ENCODE measurements at places on chromosomes 2 and 18.
A peak's percentile ranks its signal among the peaks of the same experiment; 100 is the strongest.

DNA sequence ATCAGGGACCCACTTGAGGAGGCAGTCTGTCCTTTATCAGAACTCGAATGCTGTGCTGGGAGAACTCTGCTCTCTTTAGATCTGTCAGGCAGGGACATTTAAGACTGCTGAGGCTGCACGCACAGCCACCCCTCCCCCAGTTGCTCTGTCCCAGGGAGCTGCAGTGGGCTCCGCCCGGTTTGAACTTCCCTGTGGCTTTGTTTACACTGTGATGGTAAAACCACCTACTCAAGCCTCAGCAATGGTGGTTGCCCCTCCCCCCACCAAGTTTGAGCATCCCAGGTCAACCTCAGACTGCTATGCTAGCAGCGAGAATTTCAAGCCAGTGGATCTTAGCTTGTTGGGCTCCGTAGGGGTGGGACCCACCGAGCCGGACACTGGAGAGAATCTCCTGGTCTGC, 11.8 kb upstream of the LHCGR start:
- no peak for DNase-seq

DNA sequence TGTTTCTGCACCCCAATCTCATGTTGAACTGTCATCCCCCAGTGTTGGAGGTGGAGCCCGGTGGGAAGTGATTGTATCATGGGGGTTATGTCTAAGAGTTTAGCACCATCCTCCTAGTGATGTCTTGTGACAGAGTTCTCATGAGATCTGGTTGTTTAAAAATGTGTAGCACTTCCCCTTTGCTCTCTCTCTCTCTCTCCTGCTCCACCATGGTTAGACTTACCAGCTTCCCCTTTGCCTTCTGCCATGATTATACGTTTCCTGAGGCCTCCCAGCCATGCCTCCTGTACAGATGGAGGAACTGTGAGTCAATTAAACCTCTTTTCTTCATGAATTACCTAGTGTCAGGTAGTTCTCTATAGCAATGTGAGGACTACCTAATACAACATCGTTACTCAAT, 396.9 kb upstream of the LRATD1 start:
- DNase-seq = no peak

GRCh38 chr2:214310319-214310718, 100.5 kb upstream of the VWC2L start:
- no peak for DNase-seq

DNA sequence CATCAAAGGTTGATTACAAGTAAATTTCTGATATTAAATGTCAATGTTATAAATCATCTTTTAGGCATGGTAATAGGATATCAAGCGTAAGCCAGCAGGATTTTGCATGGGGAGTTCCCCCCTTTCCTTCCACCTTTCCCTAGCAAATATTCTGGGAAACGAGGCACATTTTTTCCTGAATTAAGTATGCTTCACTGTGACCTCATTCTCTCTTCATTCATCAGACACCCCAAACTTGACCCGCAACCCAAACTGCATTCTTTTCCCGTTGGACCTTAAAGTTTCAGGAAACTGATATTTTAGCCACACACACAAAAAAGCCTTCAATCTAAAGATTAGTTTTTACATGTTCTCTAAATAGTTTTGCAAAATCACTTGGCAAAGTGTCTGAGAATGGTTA, 214.5 kb upstream of the CTAGE1 start:
- DNase-seq = no peak

- no peak for DNase-seq
Measured at GRCh38 chr2:211690736-211691135, 847.9 kb downstream of the ERBB4 start.

GRCh38 chr2:220191031-220191430, 563.6 kb downstream of the SLC4A3 start:
- DNase-seq = no peak

- no peak for DNase-seq
Measured at GRCh38 chr2:218708086-218708485, 2.5 kb upstream of the TTLL4 start.

DNA sequence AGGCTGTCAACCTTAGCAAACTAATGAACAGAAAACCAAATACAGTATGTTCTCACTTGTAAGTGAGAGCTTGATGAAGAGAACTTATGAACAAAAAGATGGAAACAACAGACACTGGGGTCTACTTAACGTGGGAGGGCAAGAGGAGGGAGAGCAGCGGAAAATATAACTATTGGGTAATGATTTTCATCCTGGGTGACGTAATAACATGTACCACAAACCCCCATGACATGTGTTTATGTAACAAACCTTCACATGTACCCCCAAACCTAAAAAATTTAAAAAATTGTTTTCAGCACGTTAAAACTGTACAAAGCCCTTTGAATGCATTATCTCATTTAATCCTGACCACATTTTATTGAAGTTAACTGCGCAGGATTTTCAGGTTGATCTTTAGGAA, 64.9 kb upstream of the RBMS1 start:
- no peak for DNase-seq

GRCh38 chr2:42192652-42193566, 23.8 kb downstream of the EML4 start:
- no peak for DNase-seq

- DNase-seq = no peak
Measured at GRCh38 chr2:66555091-66555490, 120.2 kb downstream of the MEIS1 start.

- DNase-seq = peak; percentile 30
Measured at GRCh38 chr2:62309465-62310091, 113.7 kb downstream of the B3GNT2 start.

DNA sequence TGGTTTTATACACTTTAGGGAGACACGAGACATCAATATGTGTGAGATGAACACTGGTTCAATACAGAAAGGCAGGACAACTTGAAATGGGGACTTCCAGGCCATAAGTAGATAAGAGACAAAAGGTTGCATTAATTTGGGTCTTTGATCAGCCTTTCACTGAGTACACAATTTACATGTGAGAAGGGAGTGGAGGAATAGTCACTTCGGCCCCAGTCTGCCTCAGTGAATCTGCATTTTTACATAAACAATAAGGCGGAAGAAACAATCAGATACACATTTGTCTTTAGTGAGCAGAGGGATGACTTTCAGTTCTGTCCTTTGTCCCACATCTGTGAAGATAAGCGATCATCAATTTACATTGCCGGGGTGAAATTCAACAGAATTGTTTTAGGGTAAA, 104.3 kb upstream of the ARL4C start:
- DNase-seq = no peak

DNA sequence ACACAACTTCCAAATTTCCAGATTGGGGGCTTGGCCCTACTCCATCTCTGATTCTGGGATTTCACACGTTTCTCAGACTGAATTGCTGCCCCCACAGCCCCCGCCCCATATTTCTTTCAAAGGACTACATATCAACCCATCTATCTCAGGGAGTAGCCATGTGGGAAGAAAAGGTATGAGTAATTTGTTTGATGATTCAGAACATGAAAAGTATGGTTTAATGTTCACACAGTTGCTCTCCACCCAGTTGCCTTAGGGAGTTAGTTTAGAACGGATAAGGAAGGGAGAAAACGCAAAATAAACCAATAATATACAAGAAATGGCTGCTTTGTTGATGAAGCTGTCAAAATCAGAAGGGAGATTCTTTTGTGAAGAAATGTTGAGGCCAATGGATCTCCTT, 145.1 kb downstream of the PIEZO2 start:
- DNase-seq = no peak

GRCh38 chr2:173134703-173135102, 59.1 kb downstream of the MAP3K20 start:
- no peak for DNase-seq

GRCh38 chr18:37207343-37207742, 358.3 kb downstream of the CELF4 start:
- no peak for DNase-seq

DNA sequence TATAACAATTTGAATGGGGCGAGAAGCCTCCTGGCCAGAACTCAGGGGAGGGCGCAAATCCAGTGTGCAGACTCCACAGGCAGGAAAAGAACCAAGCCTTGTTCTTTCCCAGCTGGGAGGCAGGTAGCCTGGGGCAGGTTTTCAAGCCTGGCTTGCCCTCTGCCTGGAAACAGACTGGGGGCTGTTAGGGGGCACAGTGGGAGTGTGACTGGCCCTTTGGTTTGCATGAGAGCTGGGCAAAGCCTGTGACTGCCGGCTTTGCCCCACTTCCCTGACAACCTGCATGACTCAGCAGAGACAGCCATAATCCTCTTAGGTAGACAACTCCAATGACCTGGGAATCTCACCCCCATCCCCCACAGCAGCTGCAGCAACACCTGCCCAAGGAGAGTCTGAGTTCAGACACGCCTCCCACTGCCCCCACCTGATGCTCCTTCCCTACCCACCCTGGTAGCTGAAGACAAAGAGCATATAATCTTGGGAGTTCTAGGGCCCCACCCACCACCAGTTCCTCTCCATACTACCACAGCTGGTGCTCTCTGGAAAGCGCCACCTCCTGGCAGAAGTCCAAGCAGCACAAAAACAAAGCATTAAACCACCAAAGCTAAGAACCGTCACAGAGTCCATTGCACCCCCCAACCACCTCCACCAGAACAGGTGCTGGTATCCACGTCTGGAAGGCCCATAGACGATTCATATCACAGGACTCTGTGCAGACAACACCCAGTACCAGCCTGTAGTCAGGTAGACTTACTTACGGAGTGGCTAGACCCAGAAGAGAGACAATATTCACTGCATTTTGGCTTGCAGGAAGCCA, 402.5 kb downstream of the STK39 start:
- DNase-seq = no peak

GRCh38 chr2:101792208-101792607, 94.7 kb downstream of the MAP4K4 start:
- no peak for DNase-seq

DNA sequence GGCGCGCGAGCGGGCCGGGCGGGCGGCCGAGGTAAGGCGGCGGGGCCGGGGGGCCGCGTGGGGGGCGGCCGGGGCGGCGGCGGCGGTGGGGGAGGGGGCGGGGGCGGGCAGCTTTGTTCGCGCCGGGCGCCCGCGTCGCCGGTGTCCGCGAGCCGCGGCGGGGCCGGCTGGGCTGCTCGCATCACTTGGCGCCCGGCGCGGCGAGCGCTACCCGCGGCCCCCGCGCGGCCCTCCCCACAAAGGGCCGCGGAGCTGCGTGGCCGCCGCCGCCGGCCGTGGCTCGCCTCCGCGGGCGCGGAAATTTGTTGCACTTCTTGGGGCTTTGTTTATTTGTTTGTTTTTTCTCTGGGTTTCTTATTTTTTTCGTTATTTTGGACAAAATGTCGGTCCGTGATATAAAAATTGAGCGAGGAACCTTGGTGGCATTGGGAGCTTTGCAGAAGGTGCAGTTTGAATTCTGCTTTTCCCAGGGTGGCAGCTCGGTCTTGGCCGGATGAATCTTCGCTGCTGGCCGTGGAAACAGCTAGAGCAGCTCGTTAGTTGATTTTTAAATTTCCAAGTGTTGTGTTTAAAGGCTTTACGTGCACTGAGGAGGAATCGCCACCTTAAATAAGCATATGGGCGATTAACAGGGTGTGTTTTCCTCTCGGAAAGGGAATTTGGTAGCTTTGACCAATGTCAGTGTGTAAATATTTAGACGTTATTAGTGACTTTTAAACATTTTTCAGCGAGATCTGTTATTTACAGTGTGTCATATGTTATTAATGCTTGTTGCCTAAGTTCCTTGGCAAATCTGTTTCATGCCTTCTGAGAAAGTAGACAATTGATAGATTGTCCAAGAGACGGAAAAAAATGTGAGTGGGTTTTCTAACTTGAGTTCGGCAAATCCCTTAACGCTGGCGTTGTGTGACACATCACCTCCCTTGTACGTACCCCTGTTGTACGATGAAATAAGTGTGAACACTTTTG, 822 bp downstream of the UBE2E3 start:
- no peak for DNase-seq

DNA sequence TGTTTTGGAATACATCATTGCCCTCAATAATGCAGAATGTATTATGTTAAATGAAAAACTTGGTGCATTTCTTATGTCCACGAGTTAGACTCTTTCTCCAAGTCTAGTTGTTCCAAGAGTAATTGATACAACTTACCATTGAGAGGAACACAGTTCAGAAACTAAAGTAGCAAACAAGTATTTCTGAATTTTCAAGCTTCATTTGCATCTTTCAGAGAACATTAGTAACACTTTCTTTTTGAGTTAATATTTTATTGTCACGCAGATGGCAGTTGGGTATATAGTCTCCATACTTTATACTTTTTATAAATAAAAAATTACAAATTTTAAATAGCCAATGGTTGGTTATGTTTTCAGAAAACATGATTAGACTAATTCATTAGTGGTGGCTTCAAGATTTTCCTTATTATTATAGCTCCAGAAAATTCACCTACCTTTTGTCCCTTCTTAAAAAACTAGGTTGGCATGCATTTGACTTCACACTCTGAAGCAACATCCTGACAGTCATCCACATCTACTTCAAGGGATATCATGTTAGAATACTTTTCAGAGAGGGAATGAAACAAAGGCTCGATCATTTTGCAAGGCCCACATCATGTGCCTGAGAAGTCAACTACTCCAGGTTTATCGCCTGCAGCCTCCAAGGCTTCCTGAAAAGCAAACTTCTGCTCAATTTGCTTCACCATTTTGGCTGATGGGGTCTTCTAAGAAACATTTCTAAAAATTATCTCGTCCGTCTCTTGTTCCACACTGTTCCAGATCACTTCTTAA, 29.9 kb downstream of the LYPD6B start:
- DNase-seq = no peak

- DNase-seq = no peak
Measured at GRCh38 chr2:234670052-234670451, 173.2 kb upstream of the ARL4C start.

DNA sequence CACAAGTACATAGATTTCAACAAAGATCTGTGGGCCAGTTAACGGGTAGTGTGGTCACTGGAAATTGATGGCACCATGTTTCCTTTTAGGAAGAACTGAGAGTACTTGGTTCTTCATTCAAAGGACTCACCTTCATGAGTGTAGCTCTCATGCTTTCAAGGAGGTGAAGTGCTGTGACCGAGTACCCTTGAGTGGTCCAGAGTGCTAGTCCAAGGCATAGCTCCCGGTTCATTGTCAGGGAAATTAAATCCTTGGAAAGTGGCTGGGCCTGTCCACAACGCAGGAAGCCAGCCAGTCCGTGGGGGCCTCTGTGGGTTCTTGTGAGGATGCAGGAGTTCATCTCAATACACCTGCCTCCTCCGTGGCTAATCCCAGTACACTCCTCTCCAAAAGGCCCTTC, 295.1 kb downstream of the GALR1 start:
- no peak for DNase-seq

DNA sequence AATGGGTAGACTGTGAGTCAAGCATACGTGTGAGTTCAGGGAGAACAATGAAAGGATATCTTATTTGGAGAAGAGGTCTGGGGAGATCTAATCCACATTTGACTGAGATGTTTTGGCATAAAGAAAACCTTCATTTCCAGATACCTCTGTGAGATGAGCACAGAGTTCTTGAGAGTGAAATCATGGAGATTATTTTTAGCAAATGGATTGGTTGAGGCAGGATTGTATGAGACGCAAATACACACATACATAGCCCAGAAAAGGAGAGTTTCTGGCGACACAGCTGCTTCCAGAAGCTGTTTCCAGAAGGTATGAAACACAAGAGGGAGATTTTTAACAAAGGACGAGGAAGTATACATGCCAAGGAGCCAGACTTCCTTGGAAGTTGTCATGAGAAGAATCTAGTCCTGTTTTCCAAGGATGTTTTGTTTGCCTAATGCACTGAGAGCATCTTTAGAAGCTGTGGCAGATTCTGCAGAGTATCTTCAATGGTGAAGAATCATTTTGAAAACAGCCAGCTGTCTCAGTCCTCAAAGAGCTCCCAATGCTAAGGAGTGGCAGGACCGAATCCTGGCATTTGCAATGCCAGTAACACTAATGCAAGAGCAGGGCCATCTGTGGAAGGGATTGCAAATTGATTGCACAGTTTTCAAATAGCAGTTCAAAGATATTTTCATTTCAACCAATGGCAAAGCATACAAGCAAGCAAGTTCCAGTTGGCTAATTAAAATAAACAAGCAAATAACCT, 177.2 kb downstream of the SETBP1 start:
- DNase-seq = no peak
